ENCODE measurements at places on chromosomes 7 and 10. TPM values are rescaled to one million over a fixed set of nuclear protein-coding genes. Genes with fewer than 3 reads are reported as not detected.

DNA sequence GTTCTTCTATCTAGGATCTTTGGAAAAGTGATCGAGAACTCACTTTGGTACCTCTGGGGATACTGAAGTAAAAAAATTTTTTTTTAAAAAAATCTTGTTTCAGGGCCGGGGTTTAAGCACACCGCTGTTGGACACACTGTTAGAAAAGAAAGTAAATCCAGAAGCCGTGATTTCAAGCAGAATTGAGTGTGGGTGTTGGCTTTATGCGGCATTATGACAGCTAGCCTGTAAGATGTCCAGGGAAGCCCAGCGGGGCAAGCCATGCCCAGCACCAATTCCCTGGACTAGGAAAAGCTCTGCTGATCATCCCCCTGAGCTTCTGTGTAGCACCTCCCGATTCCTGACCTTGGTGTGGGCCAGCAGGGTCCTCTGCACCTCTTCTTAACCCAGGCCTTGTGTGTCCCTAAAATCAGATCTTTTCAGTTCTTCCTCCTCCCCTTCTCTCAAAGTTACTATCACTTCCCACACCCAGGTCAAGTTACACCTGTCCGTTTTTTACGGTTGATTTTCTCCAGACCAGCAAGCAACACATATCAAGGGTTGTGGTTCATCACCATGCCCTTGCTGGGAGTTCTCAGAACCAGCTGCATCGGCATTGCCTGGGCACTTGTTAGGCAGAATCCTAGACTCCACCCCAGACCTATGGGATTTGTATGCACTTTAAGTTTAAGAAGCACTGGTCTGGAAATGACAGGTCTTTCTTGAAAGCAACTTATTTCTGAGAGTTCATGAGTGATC is 205.3 kb downstream of the TAX1BP1 start:
- no peak overlapping the region for H3K4me3 ChIP-seq
- H3K4me1 ChIP-seq = no peaks in the 10 kb centered on the region
- no peaks in the 10 kb centered on the region for H3K27me3 ChIP-seq
- H3K36me3 ChIP-seq = no peaks in the 10 kb centered on the region

DNA sequence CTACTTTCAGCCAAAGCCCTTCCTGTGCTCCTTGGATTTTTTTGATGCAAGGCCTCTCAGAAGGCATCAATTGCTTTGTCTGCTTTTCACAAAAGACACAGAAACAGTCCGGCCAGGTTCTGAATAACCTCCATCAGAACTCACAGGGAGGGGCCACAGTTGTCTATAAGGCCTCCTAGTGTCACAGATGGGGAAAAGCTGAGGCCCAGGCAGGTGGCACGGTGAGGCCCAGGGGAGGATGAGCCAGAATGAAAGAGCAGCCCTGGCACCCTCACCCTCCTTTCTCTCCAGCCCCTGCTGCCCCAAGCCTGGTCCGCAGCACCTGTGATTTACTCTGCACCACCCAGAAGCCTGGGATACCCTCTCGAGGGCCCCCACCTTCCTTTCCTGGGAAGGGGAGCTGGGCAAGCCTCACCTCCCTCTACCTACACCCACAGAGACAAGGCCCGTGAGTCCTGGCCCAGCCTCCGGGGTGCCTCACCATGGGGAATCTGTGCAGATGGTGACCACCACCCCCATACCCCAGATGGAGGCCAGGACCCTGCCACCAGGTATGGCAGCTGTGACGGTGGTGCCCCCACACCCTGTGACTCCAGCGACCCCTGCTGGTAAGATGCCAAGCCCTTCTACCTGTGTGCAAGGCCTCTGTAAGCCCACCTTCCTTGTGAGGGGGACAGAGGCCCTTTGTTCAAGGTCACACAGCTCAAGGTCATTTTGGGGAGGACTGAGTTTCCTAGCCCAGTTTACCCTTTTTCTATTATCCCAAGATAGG is 26.2 kb upstream of the ZNF467 start:
- H3K27ac ChIP-seq = no peak overlapping the region
- DNase-seq = peak; percentile 56
- H3K36me3 ChIP-seq = no peaks in the 10 kb centered on the region
- H3K4me3 ChIP-seq = no peak overlapping the region

The TLX1 gene
- 0.52 TPM for total RNA-seq

GRCh38 chr10:8113616-8114015 is 59.1 kb downstream of the GATA3 start:
- no peaks in the 10 kb centered on the region for H3K36me3 ChIP-seq
- DNase-seq = no peak
- H3K27me3 ChIP-seq = no peaks in the 10 kb centered on the region
- H3K4me3 ChIP-seq = no peak overlapping the region
- no peaks in the 10 kb centered on the region for H3K4me1 ChIP-seq

The AKR1C2 gene
- 5.6 TPM for total RNA-seq

GRCh38 chr7:156751319-156751718 is 110.7 kb downstream of the RNF32 start:
- no peak overlapping the region for H3K27ac ChIP-seq
- no peaks in the 10 kb centered on the region for H3K36me3 ChIP-seq
- H3K4me3 ChIP-seq = no peak overlapping the region
- H3K4me1 ChIP-seq = no peaks in the 10 kb centered on the region

The TFEC gene
- 0.33 TPM for total RNA-seq

GRCh38 chr10:102782673-102783551 is 39.2 kb downstream of the WBP1L start:
- peak; percentile 37 for DNase-seq
- H3K36me3 ChIP-seq = no peaks in the 10 kb centered on the region
- no peaks in the 10 kb centered on the region for H3K27me3 ChIP-seq
- H3K4me1 ChIP-seq = peaks cover 40% of the 10 kb centered on the region
- no peak overlapping the region for H3K4me3 ChIP-seq
- H3K27ac ChIP-seq = peak overlapping the region; percentile 62

DNA sequence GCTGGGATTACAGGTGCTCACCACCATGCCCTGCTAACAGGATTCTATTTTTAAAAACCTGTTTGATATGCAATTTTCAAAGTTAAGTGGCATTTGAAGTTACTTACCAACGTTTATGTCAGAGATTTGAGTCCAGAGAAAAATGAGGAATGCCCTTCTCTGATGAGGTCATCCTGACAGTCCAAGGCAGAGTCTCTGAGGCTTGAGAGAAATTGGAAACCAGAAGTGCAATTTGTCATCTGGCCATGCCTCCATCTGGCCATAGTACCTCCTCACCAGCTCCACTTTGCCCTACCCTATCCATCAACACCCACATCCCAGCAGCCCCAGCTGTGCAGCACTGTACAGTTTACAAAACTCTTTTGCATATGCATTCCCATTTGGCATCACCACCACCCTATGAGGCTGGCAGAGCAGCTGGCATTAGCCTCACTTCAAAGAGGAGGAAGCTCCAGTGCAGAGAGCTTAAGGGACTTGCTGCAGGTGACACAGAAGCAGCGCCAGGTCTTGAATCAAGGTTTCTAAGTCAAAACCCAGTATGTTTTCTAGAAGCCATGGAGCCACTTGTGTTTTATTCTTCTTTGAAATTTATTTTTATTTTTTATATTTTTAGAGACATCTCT is 54.5 kb upstream of the PDZD8 start:
- no peaks in the 10 kb centered on the region for H3K27me3 ChIP-seq
- H3K27ac ChIP-seq = no peak overlapping the region
- no peak for DNase-seq
- H3K4me1 ChIP-seq = no peaks in the 10 kb centered on the region
- no peaks in the 10 kb centered on the region for H3K36me3 ChIP-seq

GRCh38 chr7:51010534-51010933 is 227.8 kb upstream of the GRB10 start:
- no peak for DNase-seq
- peaks cover 9% of the 10 kb centered on the region for H3K4me1 ChIP-seq
- H3K27me3 ChIP-seq = no peaks in the 10 kb centered on the region
- H3K27ac ChIP-seq = no peak overlapping the region

The STK31 gene
- total RNA-seq = 2.3 TPM

- H3K4me3 ChIP-seq = no peak overlapping the region
- H3K4me1 ChIP-seq = no peaks in the 10 kb centered on the region
- H3K27me3 ChIP-seq = no peaks in the 10 kb centered on the region
- no peak for DNase-seq
- no peak overlapping the region for H3K27ac ChIP-seq
Observed at GRCh38 chr7:11203683-11204082, 230.0 kb downstream of the PHF14 start.

GRCh38 chr10:124460144-124460543 is 1.5 kb upstream of the LHPP start:
- H3K27me3 ChIP-seq = no peaks in the 10 kb centered on the region
- H3K36me3 ChIP-seq = no peaks in the 10 kb centered on the region
- H3K4me3 ChIP-seq = no peak overlapping the region

GRCh38 chr7:111750228-111750627 is 187.9 kb upstream of the IMMP2L start:
- no peak overlapping the region for H3K27ac ChIP-seq
- H3K4me1 ChIP-seq = peaks cover 12% of the 10 kb centered on the region
- H3K27me3 ChIP-seq = no peaks in the 10 kb centered on the region
- no peaks in the 10 kb centered on the region for H3K36me3 ChIP-seq

- H3K27me3 ChIP-seq = no peaks in the 10 kb centered on the region
- H3K4me1 ChIP-seq = peaks cover 33% of the 10 kb centered on the region
- H3K4me3 ChIP-seq = no peak overlapping the region
- DNase-seq = no peak
Observed at GRCh38 chr7:68730194-68730593, 868.1 kb upstream of the AUTS2 start.

DNA sequence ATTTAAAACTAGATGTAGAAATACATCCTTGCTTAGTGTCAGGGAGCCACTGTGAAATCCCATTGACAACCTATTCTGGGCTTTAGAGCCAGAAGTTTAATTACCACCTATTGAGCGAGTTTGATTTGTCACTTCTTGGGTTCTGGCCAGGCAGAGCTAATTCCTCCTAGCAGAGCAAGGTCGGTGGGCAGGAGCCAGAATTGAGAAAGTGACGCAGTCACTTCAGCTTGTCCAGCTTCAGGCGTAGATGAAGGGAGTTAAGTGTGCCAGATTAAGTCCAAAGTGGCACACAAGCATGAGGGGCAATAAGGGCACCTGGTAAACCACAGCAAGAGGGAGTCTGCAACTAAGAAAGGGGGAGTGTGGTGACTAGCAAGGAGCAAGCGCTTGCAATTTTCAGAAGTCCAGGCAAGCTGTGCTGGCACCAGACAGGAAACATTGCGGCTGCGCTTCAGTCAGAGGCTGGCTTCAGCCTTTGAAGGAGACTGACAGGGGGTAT is 119.4 kb downstream of the ST7 start:
- H3K4me1 ChIP-seq = peaks cover 61% of the 10 kb centered on the region
- H3K27ac ChIP-seq = peak overlapping the region; percentile 75
- no peak overlapping the region for H3K4me3 ChIP-seq
- H3K36me3 ChIP-seq = no peaks in the 10 kb centered on the region
- peak; percentile 89 for DNase-seq

GRCh38 chr10:42738679-42739078 is 43.9 kb upstream of the BMS1 start:
- H3K27me3 ChIP-seq = no peaks in the 10 kb centered on the region
- no peak overlapping the region for H3K27ac ChIP-seq
- H3K36me3 ChIP-seq = no peaks in the 10 kb centered on the region
- no peak overlapping the region for H3K4me3 ChIP-seq
- DNase-seq = no peak

All from body of pancreas (tissue), 4 donors.